ENCODE measurements at places on chromosomes 3 and 15. TPM values are rescaled to one million over a fixed set of nuclear protein-coding genes. Genes with fewer than 3 reads are reported as not detected.

DNA sequence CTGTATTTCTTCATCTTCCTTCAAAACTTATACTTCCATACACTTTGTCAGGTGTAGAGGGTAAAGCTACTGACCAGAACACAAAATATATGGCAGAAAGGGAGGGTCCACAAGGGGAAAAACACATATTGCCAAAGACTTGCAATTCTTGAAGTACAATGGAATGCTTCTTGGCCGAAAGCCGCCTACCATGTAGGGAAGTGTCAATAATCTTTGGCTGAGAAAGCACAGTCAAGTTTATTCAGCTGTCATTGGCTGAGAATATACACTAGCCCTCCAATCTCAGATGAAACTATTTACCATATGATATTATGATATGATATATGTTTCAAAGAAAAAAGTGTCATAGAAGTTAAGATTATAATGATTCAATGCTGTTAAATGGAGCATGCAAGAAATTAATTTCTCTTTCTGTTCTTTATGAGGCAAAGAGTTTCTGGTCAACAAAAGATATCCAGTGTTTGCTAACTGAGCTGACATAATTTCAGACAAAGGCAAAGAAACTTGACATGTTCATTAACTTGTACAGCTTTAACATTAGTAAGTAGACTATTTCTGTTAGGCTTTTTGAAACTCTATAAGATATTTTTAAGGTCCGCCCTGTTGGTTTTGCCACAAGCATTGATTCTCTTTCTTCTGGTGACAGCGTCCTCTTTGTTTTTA is 89.0 kb upstream of the LPP start:
- no peak for DNase-seq

DNA sequence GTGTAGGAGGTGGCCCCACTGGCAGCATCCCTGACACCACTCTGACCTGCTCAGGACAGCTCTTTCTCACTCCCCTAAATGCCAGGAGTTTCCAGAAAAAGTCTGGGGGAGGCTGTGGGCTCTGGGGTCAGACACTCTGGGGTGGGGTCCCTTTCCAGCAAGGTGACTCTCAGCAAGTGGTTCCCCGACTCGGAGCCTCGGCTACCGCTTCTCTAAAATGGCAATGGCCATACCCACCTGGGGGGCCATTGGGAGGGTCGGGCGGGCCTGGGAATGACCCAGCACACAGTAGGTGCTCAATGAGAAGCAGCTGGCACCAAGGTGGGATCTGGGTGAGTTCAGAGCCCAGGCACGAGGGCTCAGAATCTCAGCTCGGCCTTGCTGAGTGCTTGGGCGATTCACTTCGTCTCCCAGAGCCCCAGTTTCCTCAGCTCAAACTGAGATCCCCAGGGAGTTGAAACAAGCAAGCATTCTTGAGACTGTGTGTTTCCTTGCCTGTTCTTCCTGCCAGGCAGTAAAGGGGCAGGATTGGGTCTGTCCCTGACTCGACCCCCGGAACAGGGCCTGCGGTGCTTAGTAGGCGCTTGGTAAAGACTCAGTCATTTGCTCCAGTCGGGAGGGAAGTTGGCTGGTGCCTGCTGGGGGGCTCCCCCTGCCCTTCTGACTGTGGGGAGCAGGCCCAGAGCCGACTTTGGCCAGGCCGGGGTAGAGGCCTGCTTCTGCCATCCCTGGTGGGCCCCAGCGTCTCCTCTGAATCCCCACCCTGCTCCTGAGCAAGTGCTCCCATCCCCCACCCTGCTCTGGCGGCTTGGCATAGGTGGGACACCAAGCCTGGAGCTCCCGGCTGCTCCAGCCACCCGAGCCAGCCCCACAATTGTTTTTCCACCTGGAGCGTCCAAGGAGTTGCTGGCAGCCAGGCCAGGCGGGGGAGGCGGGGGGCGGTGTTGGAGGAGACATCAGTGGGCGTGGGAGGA is 32.9 kb upstream of the FBLN2 start:
- DNase-seq: no peak

GRCh38 chr3:108117241-108117775 is 26.5 kb upstream of the CD47 start:
- no peak for DNase-seq

GRCh38 chr3:187831125-187832051 is 86.1 kb upstream of the BCL6 start:
- DNase-seq: no peak

DNA sequence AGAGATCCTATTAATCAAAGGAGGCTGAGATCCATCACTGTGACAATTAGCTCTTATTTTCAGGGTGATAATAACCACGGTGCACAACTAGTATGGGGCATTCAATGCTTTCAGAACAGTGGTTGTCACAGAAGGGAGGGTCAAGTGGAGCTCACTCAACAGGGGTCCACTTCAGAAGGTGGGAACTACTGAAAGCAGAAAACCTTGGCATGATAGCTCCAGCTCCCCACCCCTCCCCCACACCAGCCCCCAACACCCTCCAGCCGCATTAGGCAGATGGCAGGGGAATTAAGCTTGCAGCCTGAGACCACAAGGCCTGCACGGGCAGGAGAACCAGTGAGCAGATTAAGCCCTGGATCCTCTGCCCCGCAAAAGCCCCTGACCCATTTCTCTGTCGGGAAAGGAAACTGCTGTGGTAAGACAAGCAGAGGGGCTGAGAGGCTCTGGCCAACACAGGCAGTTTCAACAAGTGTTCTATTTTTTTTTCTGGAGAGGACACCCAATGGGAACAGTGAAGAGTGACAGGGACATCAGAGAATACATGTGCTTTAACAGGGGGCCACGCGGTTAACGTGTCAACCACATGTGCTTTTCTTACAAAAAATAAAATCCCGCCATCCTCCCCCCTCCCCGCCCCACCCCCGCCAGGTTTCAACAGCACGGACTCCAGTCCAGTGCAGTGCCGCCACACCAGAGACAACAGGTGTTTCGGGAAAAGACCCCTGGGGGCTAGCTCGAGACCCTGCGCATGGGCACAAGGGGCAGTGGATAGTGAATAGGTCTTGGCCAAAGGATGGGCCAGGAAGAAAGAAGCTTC is 997 bp downstream of the FYCO1 start:
- peak; percentile 30 for DNase-seq

DNA sequence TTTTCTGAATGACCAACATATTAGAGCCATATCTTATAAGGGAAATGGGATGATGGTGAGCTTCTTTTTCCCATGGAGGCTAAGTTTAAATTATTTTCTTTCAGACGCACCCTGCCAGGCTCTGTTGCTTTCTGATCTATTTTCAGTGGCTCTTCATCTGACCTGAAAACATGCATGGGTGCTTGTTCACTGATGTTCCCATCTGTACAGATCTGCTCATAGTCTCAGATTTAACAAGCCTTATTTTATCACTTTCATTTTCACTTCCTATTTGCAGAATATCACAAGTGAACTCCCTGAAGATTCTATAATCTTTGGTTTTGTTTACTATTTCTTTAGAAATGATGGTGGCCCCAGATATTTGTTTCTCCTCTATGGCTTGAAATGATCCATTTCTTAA is 31.1 kb upstream of the SUCLG2 start:
- no peak for DNase-seq

DNA sequence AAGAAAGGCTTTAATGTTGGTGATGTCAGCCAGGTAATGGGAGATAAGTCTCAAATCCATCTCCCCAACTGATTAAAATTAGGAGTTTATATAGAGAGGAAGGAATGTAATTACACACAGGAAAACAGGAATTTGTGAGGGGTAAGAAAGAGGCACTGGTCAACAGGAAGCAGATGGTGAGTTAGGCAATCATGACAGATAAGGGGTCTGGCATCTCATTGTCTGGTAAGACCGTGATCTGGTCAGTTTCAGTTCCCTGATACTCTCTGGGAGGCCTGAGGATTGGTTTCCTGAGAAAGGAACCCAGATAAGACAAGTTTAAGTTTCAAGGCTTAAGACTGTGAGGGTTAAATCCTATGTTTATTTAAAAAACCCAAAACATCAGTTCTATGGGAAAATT is 414.7 kb upstream of the ARRDC4 start:
- no peak for DNase-seq

Gene PLSCR5
- total RNA-seq: not detected
